Lung (tissue), 17 donors: ENCODE measurements at places on chromosomes 7 and 10. TPM values are rescaled to one million over a fixed set of nuclear protein-coding genes. Genes with fewer than 3 reads are reported as not detected.

The PTER gene
- total RNA-seq: 12.1 TPM

The NOS3 gene
- 11.9 TPM for total RNA-seq

DNA sequence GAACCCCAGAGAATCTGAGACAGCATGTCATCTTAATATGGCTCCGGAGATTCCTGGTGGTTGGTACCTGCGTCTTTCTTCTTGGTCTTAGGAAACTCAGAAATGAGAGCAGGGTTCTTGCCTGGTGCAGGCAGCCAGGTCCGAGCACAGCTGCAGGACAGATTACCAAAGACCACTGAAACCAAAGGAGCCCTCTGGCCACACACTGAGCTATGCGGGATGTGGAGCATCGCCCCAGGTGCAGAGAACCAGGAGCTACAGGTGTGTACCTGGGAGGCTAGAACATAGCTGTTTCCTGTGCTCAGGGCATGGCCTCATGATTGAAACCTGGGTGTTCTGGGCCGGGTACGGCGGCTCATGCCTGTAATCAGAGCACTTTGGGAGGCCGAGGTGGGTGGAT lies 635.4 kb downstream of the CALN1 start:
- DNase-seq: no peak
- H3K4me1 ChIP-seq: no peaks in the 10 kb centered on the region
- no peaks in the 10 kb centered on the region for H3K36me3 ChIP-seq
- no peak overlapping the region for H3K27ac ChIP-seq
- no peaks in the 10 kb centered on the region for H3K27me3 ChIP-seq

GRCh38 chr7:154929006-154929726 lies 73.8 kb downstream of the PAXIP1 start:
- H3K36me3 ChIP-seq: no peaks in the 10 kb centered on the region
- H3K27ac ChIP-seq: no peak overlapping the region
- H3K4me3 ChIP-seq: peak overlapping the region; percentile 41
- H3K4me1 ChIP-seq: peaks cover 8% of the 10 kb centered on the region

DNA sequence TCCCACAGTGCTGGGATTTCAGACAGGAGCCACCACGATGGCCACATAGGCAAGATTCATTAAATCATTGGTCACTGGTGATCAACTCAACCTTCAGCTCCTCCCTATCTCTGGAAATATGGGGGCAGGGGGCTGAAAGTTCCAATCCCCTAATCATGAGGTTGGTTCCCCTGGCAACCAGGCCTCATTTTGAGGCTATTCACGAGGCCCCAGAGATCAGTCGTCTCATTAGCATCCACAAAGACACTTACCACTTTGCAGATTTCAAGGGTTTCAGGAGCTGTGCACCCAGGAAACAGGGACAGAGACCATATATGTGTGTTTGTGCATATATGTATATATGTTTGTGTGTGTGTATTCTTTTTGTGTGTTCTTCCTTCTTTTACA lies 7.7 kb upstream of the GUSB start:
- no peak for DNase-seq
- H3K4me3 ChIP-seq: no peak overlapping the region
- H3K27me3 ChIP-seq: no peaks in the 10 kb centered on the region
- no peak overlapping the region for H3K27ac ChIP-seq
- H3K36me3 ChIP-seq: no peaks in the 10 kb centered on the region

GRCh38 chr7:33961948-33962347 lies 56.6 kb downstream of the BMPER start:
- no peak for DNase-seq
- no peaks in the 10 kb centered on the region for H3K36me3 ChIP-seq
- H3K4me1 ChIP-seq: no peaks in the 10 kb centered on the region
